Osteocyte (in vitro differentiated cells): ENCODE measurements at places on chromosomes 3 and 15.

DNA sequence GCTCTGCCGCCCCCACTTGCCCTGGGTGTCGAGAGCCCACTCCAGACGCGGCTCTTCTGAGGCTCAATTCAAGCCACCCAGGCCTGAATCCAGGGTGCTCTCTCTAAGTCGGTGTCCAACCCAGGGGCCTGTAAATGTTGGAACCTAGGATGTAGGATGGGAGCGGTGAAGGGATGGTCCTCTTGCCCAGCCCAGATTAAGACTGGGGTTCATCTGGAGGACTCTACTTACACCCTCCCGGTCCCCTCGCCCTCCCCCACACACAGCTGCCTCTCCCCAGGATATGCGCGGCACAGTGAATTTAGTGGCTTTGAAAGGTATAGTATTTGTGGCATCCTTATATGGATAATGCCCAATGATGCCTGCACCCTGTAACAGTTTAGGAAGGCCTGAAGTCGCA is 822 bp upstream of the FBN1 start:
- DNase-seq: no peak
- H3K27ac ChIP-seq: peak overlapping the region; percentile 89
- peaks cover 24% of the 10 kb centered on the region for H3K36me3 ChIP-seq

GRCh38 chr3:39384665-39385000 is 1.5 kb downstream of the SLC25A38 start:
- H3K36me3 ChIP-seq: no peaks in the 10 kb centered on the region
- peak overlapping the region; percentile 97 for H3K4me3 ChIP-seq
- peaks cover 23% of the 10 kb centered on the region for H3K4me1 ChIP-seq
- H3K27ac ChIP-seq: peak overlapping the region; percentile 85
- no peak for DNase-seq

- peaks cover 12% of the 10 kb centered on the region for H3K36me3 ChIP-seq
- peaks cover 9% of the 10 kb centered on the region for H3K27me3 ChIP-seq
These were observed 995.9 kb downstream of the MCTP2 start for GRCh38 chr15:95227235-95227634.

DNA sequence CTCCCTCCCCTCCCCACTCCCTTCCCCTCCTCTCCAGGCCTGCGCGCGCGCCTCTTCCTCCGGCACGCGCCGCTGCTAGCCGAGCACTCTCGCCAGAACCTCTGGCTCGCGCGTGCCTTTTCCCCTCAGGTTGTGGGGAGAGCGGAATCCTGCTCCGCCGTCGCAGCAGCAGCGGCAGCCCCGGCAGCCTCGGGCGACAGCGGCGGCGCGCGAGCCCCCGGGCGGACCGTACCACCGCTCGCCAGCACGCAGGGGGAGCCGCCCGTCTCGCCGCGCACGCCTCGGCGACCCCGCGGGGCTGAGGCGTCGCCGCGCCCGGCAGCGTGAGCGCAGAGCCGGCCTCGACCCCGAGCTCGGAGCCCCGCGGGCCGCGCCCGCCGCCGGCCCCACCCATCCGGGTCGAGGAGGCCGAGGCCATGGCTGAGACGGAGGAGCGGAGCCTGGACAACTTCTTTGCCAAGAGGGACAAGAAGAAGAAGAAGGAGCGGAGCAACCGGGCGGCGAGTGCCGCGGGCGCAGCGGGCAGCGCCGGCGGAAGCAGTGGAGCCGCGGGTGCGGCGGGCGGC is at the start of gene CDV3:
Gene CDV3, plus strand, starts transcription at position 58 of the 566 bp plus-strand sequence. Its CDS starts 359 bp downstream, at position 417.
- DNase-seq: no peak
- no peaks in the 10 kb centered on the region for H3K27me3 ChIP-seq
- peak within 1 kb of the TSS; percentile 97 for H3K27ac ChIP-seq
- peak within 1 kb of the TSS; percentile 94 for H3K4me3 ChIP-seq

DNA sequence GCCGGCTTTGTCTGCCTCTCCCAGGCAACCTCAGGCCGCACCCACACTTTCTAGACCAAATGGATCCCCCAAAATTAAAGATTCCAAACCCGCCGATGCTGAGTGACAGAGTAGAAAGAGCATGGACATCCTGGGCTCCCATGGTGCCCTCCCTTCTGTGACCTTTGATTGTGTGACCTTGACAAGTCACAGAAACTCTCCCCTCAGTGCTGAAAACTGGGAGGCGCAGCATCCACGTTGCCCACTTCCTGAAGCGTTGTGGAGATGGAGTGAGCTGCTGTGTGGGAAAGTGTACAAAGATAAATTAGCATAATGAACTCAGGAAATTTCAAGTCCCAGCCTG is 74.4 kb upstream of the MFGE8 start:
- no peak for DNase-seq
- no peaks in the 10 kb centered on the region for H3K27me3 ChIP-seq
- no peak overlapping the region for H3K27ac ChIP-seq
- H3K4me1 ChIP-seq: peaks cover 20% of the 10 kb centered on the region
